ENCODE measurements at places on chromosomes 2 and 18. TPM values are rescaled to one million over a fixed set of nuclear protein-coding genes. Genes with fewer than 3 reads are reported as not detected.

DNA sequence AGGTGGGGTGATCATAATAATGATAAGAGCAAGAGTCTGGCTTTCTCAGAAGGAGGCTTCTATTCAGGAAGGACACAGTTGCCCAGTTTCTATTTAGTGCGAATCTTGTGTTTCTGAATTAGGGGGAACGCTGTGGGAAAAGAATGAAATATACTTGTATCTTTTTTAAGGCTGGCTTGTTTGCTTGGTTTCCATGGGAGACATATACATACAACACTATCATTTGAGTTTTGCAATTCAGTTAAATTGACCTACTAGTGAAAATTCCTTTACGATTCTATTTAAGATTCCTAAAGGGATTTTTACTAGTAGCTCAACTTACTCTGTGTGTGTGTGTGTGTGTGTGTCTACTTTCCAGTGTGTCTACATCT lies 24.7 kb upstream of the ANKRD62 start:
- no peaks in the 10 kb centered on the region for H3K27me3 ChIP-seq
- no peak overlapping the region for H3K4me3 ChIP-seq
- H3K36me3 ChIP-seq, result no peaks in the 10 kb centered on the region
- no peaks in the 10 kb centered on the region for H3K4me1 ChIP-seq

- no peaks in the 10 kb centered on the region for H3K4me1 ChIP-seq
- H3K36me3 ChIP-seq, result no peaks in the 10 kb centered on the region
- no peaks in the 10 kb centered on the region for H3K27me3 ChIP-seq
- DNase-seq, result no peak
Measured at GRCh38 chr18:54812885-54813284, 15.4 kb upstream of the RAB27B start.

GRCh38 chr18:36620788-36621187 lies 208.0 kb downstream of the TPGS2 start:
- H3K27me3 ChIP-seq, result no peaks in the 10 kb centered on the region
- no peak overlapping the region for H3K4me3 ChIP-seq
- no peaks in the 10 kb centered on the region for H3K36me3 ChIP-seq
- H3K27ac ChIP-seq, result no peak overlapping the region
- DNase-seq, result no peak

- no peak overlapping the region for H3K4me3 ChIP-seq
- no peaks in the 10 kb centered on the region for H3K36me3 ChIP-seq
- H3K27ac ChIP-seq, result no peak overlapping the region
Measured at GRCh38 chr2:221343524-221343923, 228.6 kb downstream of the EPHA4 start.

DNA sequence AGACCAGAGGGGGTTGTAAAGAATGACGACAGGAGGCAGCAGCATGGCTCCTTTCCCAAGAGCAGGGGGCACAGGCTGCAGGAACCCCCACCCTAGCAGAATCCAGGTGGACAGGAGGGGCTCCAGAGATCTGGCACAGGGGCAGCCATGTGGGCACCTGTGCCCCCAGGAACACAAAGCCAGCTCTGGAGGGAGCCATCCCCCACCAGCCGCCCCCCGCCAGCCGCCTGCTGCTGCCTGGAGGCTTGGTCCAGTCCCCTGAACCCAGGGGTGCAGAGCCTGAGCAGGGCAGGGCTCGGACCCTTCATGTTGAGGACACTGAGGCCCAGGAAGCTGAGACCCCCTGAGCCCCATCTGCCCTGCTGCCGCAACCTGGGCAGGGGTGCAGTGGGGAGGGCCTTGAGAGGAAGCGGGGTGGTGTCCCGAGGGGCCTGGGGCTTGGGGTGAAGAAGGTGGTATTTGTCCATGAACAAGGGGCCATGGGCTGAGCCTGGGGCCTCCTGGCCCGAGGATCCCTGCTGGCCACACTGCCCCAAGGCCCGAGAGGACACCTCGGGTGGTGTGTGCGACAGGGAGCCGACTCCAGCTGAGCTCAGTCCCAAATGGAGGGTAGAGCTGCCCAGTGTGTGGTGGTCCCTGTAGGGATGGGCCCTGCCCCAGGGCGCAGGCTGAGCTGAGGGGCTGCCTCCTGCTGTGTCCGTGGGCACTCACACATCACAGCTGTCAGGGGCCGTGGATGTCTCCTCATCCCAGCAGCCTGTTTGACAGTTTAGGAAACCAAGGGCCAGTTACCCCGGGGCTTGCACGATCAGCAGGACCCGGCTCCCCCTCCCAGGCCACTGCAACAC lies 39.8 kb upstream of the SNED1 start:
- no peaks in the 10 kb centered on the region for H3K36me3 ChIP-seq
- DNase-seq, result no peak
- H3K4me1 ChIP-seq, result peaks cover 22% of the 10 kb centered on the region
- no peak overlapping the region for H3K27ac ChIP-seq
- no peaks in the 10 kb centered on the region for H3K27me3 ChIP-seq

DNA sequence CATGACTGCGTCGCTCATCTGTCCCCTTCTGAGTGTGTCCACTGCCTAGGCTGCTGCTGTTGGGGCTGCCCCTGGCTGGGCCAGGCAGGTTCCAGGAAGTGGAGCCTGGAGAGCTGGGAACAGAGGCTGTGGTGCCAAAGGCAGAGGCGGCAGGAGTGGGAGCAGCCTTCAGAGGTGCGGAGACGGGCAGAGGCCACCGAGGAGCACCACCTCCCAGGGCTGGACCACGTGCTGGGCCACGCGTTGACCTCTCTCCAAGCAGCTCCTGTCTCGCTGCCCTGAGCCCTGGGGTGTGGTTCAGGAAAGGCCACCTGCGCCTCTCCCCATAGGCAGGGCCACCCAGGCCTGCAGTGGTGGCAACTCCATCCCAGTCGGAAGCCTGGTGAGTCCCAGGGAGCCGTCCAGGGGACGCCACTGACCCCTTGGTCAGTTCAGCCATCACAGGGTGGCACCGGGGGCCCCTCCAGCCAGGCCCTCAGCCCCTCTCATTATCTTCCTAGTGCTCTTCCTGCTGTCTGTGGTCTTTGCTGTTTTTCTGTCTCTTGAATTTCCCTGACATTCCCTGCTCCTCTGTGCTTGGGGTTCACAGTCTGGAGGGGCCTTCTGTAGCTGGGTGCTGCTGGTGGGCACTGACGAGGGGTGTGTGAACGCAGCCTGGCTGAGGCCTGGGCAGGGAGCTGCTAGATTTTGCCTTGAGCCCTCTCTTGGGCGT lies 122.8 kb upstream of the HS6ST1 start:
- H3K4me3 ChIP-seq, result no peak overlapping the region
- H3K27ac ChIP-seq, result peak overlapping the region; percentile 66
- no peak for DNase-seq
- peaks cover 28% of the 10 kb centered on the region for H3K4me1 ChIP-seq
- no peaks in the 10 kb centered on the region for H3K27me3 ChIP-seq
- H3K36me3 ChIP-seq, result no peaks in the 10 kb centered on the region

- H3K4me3 ChIP-seq, result no peak overlapping the region
- H3K4me1 ChIP-seq, result no peaks in the 10 kb centered on the region
- no peaks in the 10 kb centered on the region for H3K36me3 ChIP-seq
- no peak for DNase-seq
- H3K27ac ChIP-seq, result no peak overlapping the region
Measured at GRCh38 chr2:1363367-1363766, 49.9 kb upstream of the TPO start.

DNA sequence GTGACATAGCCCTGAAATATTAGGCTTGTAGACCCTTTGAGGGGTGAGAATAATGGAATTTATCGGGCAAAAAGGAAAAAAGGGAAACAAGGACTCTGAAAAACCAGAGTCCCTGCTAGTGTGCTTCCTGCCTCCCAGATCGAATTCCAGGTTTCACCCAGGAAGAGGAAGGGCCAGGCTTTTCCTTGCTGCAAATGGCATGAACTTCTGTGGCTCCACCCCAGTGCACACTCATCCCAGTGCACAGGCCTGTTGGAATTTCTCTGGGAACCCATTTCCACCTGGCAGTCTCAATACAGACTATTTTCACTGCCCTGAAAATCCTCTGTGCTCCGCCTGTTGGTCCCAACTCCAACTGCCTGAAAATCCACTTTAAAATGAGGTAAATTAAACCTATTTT lies 29.9 kb downstream of the C18orf54 start:
- H3K4me3 ChIP-seq, result no peak overlapping the region
- H3K4me1 ChIP-seq, result no peaks in the 10 kb centered on the region
- no peaks in the 10 kb centered on the region for H3K27me3 ChIP-seq
- H3K27ac ChIP-seq, result no peak overlapping the region
- no peaks in the 10 kb centered on the region for H3K36me3 ChIP-seq

DNA sequence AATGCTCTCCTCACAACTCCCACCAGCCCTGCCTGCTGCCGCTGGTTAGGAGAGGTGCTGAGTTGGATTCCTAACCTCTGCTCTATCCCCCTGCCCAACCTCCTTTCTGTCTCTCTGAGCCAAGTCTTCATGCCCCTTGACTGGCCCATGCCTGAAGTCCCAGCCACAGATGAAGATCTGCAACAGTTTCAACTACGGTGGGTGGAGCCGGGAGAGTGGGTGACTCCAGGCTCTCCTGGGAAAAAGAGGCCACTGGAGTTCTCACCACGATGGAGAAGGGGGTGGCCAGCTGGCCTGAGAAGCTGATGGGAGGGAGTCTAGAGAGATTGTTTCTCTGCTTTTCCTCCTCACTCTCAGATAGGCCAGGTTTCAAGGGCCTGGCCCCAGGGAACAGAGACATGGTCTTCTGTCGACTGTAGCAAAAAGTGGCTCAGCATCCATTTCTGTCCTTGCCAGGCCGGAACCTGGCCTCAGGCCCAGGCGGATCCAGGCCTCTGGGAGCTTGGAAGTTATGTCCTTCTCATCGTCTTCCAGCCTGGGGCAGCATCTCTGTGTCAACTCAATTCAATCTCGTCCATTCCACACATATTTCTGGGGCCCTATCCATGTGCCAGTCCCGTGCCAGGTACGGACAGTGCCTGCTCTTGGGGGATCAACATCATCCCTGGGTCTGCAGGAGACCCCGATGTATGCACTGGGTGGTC lies 75.3 kb downstream of the INHBB start:
- no peak for DNase-seq
- H3K4me3 ChIP-seq, result no peak overlapping the region
- H3K4me1 ChIP-seq, result no peaks in the 10 kb centered on the region
- peaks cover 7% of the 10 kb centered on the region for H3K27me3 ChIP-seq
- no peak overlapping the region for H3K27ac ChIP-seq

- no peaks in the 10 kb centered on the region for H3K4me1 ChIP-seq
- H3K4me3 ChIP-seq, result no peak overlapping the region
- H3K27me3 ChIP-seq, result no peaks in the 10 kb centered on the region
- DNase-seq, result no peak
Measured at GRCh38 chr2:63506320-63506719, 82.0 kb downstream of the WDPCP start.

DNA sequence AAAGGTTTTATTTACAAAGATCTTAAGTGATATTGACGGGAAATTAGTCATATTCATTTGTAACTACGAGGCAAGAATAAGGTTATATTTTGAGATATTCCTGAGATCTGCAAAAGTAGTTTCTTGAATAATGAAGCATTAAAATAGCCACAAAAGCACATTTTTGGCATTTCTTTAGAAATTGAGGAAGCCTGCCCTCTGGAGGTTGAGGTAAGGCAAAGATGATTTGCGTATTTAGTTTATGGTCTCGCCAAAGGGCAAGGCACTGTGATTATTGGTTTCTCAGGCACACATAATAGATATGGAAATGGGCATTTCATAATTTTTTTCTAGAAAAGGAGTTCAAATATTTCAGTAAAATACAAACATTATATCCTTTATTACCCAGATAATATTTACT lies 143.7 kb upstream of the RPRM start:
- no peaks in the 10 kb centered on the region for H3K27me3 ChIP-seq
- no peak for DNase-seq

DNA sequence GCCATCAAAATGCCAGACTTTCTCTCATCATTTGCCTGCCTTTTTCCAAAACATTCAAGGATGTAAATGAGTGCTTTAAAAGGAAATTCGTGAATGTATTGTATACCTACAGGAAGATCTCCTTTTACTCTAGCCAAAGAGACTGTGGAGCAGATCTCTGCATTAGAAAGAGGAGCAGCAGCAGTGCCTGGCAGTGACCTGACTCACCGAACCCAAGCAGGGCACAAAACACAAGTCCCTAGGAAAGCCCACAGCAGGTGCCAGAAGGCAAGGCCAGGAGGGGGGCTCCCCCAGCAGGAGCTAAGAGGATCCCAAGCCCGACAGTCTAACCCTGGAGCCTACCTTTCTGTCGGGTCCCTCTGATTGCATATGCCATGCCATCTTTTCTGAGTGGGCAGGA lies 47.9 kb downstream of the L3MBTL4 start:
- DNase-seq, result no peak
- H3K27ac ChIP-seq, result no peak overlapping the region
- peaks cover 14% of the 10 kb centered on the region for H3K4me1 ChIP-seq
- no peak overlapping the region for H3K4me3 ChIP-seq

GRCh38 chr2:96485751-96486651 lies 19.2 kb downstream of the NEURL3 start:
- peak; percentile 84 for DNase-seq
- peak overlapping the region; percentile 91 for H3K27ac ChIP-seq
- no peaks in the 10 kb centered on the region for H3K36me3 ChIP-seq
- H3K4me1 ChIP-seq, result peaks cover 7% of the 10 kb centered on the region

C2orf68 gene
- 40.6 TPM for total RNA-seq

IL1RL1 gene
- total RNA-seq, result 69.6 TPM

ABCG5 gene
- total RNA-seq, result not detected

RBKS gene
- total RNA-seq, result 2.2 TPM

Data from lower lobe of right lung (tissue), 2 donors.